Cortex of kidney (tissue), 1 donor: ENCODE measurements at places on chromosomes 4 and X.

DNA sequence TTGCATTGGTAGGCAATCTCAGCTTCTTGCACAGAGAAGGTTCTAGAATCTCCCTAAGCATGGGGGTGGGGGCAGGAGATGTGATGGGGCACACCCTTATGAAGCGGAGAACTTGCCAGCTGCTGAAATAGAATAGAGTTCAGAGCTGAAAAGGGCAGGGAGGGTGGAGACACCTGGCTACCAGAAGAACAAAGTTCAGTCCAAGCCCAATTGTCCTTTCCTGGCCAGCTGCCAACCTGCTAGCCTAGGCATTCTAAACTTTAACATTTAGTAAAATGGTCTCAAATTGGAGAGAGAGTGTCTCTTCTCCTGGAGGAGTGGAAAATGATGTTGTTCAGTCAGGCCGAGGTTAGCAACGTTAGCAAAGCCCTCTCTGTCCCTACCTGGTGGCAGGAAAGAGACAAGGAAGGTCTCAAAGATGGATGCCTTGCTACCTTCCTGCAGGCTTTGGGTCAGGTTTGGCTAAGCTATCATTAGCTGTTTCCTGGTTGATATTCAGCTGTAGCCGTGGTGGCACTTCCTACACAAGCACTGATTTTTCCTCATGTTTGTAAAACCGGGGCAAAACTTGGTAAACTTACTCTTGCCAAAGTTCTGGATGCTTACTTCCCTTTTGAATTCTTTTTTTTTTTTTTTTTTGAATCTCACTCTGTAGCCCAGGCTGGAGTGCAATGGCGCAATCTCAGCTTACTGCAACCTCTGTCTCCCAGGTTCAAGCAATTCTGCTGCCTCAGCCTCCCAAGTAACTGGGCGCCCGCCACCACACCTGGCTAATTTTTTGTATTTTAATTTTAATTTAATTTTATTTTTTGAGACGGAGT lies 34.7 kb upstream of the NYX start:
- DNase-seq = no peak

DNA sequence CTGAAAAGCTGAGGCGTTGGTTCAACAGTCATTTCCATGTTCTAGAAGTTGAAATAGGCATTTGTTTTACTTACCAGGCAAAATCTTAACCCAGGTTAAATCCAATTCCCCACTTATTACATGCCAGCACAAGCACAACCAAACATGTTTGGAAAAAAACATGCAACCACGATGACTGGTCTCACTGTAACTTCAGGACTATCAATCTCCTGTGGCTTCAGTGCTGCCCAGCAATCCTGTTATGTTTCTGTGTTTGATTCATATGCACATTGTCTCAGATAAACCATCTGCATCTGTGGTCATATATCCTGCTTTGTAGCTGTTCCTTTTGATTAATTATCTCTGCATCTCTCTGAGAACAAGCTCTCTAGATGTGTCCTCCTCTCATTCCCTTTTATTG lies 28.3 kb downstream of the PRDM8 start:
- DNase-seq = no peak

GRCh38 chrX:46444011-46444410 lies 101.2 kb downstream of the ZNF674 start:
- no peak for DNase-seq

- DNase-seq = no peak
Measured at GRCh38 chrX:105313596-105313995, 93.1 kb upstream of the TEX13A start.

GRCh38 chrX:8306291-8306925 lies 135.3 kb upstream of the VCX2 start:
- no peak for DNase-seq

DNA sequence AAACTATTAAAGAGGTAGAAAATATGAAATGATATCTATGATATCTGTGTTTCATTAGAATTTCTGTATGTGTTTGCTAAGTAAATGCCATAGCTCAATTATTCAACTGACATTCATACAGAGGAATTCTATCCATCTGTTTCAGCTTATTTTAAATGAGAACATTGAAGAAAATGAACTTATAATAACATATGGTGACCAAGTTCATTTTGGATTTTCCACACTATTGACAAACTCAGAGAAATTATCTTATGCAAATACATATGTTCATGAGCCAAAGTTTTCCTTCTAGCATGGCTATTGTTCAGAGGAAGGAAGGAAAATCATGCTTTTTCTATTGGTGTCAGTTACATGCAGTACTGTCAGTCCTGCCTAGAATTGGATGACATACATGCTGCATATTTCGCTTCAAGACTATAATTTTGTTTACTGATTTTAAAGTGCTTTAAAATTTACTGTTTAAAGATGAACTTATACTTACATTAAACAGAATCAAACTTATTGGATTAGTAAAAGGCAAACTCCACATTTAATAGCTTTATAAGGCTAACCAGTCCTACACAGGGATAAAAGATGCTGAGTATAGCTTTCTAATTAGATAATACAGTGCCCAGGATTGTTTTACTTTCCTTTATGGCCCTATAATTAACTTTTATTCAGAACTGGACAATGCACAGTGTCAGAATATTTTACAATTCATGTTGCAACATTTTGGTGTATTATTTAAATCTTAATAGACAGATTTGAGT lies 646.2 kb downstream of the TRAM1L1 start:
- no peak for DNase-seq
